PC-9 (cell line): ENCODE measurements at places on chromosomes 11 and 22. TPM values are rescaled to one million over a fixed set of nuclear protein-coding genes. Genes with fewer than 3 reads are reported as not detected.

The APOL1 gene
- total RNA-seq = 27.0 and 33.0 TPM in 2 replicates

The KIAA1671 gene
- total RNA-seq = 44.3 and 47.7 TPM in 2 replicates

The UBQLN3 gene
- not detected in 2 replicates for total RNA-seq

The CCDC157 gene
- 6.2 and 6.8 TPM in 2 replicates for total RNA-seq

The TSGA10IP gene
- total RNA-seq = not detected in 2 replicates

DNA sequence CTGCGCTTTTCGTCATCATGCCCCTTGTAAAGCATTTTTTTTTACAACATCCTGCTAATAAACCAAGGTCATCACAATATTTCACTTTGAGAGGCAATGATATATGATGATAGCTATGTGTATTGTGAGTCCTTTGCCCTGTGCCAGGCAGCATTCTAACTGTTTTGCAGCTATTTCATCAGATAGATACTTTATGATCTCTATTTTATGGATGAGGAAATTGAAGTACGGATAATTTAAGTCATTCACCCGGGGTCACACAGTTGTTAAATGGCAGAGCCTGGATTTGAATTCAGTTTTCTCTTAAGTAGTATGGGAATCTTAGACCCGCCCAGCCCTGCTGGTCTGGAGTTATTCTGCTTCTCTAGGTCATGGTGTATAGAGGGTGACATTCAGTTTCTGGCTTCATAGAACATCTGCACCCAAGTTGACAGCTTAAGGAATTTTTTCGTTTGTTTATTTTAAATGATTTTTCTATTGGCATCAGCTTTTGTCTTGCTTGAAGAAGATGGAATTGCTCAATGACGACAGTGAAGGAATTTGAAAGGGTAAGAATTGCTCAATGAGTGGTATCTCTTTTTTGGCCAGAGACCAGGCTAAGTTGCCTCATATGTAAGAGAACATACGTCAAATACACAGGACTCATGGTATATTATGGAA, 926 bp downstream of the PRR5L start:
- no peak for DNase-seq
- H3K27ac ChIP-seq = no peak overlapping the region
- no peaks in the 10 kb centered on the region for H3K4me1 ChIP-seq
- H3K4me3 ChIP-seq = no peak overlapping the region
- no peaks in the 10 kb centered on the region for H3K36me3 ChIP-seq

DNA sequence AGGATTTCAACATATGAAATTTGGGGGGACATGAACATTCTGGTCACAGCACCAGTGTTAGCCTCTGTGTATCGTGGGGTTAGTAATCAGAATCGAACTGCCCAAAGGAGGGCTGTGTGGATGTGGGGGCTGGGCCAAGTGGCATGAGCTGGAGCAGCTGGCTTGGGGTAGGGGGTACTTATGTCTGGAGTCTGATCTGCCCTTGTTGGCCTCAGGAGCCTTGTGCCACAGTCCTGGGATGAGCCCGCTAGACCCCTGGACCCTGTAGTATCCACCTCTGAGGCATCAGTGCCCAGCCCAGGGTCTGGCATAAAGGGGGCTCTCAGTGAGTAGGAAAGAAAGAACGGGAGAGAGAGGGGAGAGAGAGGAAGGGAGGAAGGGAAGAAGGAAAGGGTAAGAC, 67.3 kb downstream of the LRRC32 start:
- no peak overlapping the region for H3K4me3 ChIP-seq
- H3K27ac ChIP-seq = no peak overlapping the region
- H3K4me1 ChIP-seq = no peaks in the 10 kb centered on the region
- no peaks in the 10 kb centered on the region for H3K27me3 ChIP-seq

DNA sequence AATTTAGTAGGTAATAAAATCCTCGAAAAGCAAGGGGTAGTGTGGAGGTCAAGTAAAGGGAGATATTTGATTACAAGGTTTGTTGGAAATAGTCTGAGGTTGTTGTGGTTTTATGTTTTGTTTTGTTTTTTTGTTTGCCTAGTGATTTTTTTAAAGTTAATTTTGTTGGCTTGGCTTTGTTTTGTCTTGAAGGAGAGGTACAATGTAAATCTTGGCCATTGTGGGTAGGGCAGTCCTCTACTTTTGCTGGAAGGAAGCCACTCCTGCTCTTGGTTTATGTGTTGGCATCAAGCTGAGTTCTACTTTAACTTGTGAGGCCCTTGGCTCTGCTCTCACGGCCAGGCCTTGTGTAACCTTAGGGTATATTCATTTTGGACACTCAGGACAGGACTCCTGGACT, 3.2 kb downstream of the AMOTL1 start:
- H3K27ac ChIP-seq = peak overlapping the region; percentile 90
- DNase-seq = peak; percentile 92
- H3K4me1 ChIP-seq = peaks cover 79% of the 10 kb centered on the region
- H3K27me3 ChIP-seq = no peaks in the 10 kb centered on the region
- peaks cover 10% of the 10 kb centered on the region; the same call in 1 of the 2 replicates for H3K36me3 ChIP-seq

DNA sequence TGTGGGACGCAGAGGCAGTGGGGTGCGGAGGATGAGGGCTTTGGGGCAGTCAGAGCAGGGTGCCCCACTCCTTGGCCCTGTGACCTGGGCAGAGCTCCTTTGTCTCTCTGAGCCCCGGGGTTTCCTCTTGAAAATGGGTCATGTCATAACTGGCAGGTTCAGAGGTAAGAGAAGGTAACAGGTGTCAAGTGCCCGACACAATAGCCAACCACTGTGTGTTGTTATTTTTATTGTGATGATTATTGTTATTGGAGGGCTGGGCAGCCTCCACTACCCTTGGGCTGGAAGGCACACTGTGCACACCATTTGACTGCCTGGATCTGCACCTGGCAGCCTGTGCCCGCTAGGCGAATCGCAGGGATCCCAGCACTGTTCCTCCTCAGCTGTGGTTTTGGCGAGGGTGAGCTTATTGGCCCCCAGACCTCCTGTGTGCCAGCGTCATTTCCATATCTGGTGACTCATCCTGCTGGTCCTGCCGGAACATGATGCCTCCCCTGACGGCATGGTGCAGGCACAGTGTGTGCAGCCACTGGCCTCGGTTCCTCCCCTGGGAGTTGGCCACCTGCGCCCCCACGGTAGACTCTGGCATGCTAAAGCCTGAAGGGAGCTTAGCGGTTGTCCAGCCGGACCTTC, 15.4 kb upstream of the SOX10 start:
- H3K27me3 ChIP-seq = no peaks in the 10 kb centered on the region
- no peaks in the 10 kb centered on the region for H3K36me3 ChIP-seq
- H3K4me3 ChIP-seq = no peak overlapping the region
- DNase-seq = peak; percentile 91
- H3K4me1 ChIP-seq = peaks cover 32% of the 10 kb centered on the region
- H3K27ac ChIP-seq = peak overlapping the region; percentile 57
